ENCODE measurements at places on chromosomes 16 and 17.

DNA sequence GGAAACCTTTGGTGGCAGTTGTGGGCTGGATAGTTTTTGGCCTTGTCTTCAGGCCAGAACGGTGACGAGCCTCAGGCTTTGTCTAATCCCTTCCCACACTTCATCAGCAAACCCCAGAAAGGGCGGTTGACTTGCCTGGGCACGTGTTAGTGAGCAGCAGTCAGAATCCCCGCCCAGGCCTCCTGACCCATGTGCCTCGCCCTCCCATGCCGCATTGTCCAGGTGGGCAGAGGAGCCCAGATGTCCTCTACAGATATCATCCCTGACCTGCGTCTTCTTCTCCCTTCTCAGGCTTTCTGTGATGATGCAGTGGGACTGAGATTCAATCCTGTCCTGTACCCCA, 82.5 kb downstream of the OR1D5 start:
- DNase-seq = no peak

- DNase-seq = no peak
Measured at GRCh38 chr17:63029541-63029940, 63.5 kb downstream of the TANC2 start.

- DNase-seq = no peak
Measured at GRCh38 chr17:80477647-80478478, 1.5 kb upstream of the NPTX1 start.

- DNase-seq = no peak
Measured at GRCh38 chr17:65966072-65966695, 225.7 kb downstream of the CEP112 start.

DNA sequence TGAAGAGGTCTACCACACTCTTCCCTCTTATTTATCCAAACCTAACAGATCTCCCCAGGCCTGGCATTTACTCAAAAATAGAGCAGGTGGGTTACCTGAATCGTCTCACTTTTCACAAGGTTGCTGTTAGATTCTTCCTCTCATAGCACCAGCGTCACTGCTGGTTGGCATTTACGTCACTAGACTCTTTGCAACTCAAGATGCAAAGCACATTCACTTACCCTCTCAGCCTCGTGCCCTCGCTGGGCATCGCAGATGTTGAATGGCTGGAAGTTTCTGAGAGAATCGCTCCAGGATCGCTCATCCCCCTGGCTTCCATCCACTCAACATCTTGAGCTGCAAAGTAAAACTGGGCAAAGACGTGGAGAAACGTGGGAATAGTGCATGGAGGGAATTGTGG, 21.9 kb downstream of the GSG1L start:
- DNase-seq = no peak

GRCh38 chr16:4317532-4318450, 1.9 kb downstream of the GLIS2 start:
- no peak for DNase-seq

GRCh38 chr16:57950382-57950781, 20.5 kb downstream of the CNGB1 start:
- no peak for DNase-seq

DNA sequence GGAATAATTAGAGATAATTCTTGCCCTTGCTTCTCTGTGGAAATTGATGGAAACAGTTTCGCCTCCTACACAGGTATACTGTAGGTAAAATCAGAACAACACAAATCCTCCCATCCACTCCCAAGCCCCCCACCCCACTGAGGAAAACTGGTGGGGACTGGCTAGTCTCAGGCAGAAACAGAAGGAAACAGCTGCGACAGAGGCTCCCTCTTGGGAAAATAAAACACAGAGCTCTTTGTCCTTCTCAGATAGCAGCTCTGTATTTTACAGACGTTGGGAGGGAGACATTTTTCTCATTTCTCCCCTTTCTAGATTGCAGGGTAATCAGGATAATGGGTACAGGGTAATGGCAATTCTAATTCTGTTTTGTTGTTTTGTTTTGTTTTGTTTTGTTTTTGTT, 1.1 kb downstream of the SLFN13 start:
- no peak for DNase-seq

GRCh38 chr16:66353055-66353454, 13.4 kb upstream of the CDH5 start:
- DNase-seq = no peak

DNA sequence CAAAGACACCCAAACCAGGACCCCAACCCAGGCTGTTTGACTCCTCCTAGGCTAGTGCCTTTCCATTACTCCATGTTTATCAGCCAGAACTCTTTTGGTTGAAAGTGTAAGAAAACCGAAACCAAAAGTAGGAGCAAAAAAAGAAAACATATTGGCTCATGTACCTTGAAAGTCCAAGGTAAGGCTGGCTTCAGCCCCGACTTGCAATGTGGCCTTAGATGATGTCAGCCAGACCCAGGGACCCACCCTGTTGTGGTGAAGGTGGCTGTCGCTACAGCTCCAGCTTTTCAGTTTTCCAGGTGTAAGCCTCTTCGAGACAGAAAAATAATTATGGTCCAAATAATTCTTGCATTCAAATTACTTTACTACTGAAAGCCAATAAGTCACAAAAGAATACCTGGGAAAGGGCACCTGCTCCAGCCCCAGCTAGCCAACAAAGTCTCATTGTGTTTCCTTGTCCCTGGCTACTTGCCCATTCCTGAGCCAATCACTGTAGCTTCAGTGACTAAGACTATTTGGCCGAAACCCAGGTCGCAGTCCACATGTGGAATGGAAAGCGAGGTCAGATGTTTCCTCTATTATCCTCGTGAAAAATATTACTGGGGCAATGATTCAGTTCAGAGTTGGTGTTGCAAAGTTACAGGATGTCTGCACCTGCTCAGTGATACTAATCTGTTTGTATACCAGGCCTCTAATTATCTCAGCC, 20.7 kb downstream of the DNAH9 start:
- no peak for DNase-seq

Measured in esophagus squamous epithelium (tissue), 5 donors.